Mammary epithelial cell (primary cell): ENCODE measurements at places on chromosomes 16 and 17. TPM values are rescaled to one million over a fixed set of nuclear protein-coding genes. Genes with fewer than 3 reads are reported as not detected.

CEP295NL gene
- 0.50 TPM for total RNA-seq

ITGAL gene
- total RNA-seq, result not detected

ARL5C gene
- not detected for total RNA-seq

SCNN1G gene
- 4.7 TPM for total RNA-seq

CRHR1 gene
- total RNA-seq, result not detected

TSPAN10 gene
- 1.8 and 2.0 TPM in 2 replicates for total RNA-seq

CHP2 gene
- not detected in 2 replicates for total RNA-seq

CAPNS2 gene
- total RNA-seq, result 1.1 and 1.8 TPM in 2 replicates

CCP110 gene
- total RNA-seq, result 13.2 and 17.2 TPM in 2 replicates

TADA2A gene
- 19.1 and 24.9 TPM in 2 replicates for total RNA-seq

EPX gene
- total RNA-seq, result not detected

KRT9 gene
- total RNA-seq, result 0.27 and 0.80 TPM in 2 replicates

LPCAT2 gene
- total RNA-seq, result 173 TPM

NPB gene
- total RNA-seq, result 0.37 TPM in 1 of 2 replicates, not detected in the other

ERN2 gene
- total RNA-seq, result not detected

DRC3 gene
- 0.11 and 0.85 TPM in 2 replicates for total RNA-seq

USP10 gene
- total RNA-seq, result 102 and 111 TPM in 2 replicates

KIF19 gene
- total RNA-seq, result not detected in 2 replicates

VTN gene
- total RNA-seq, result 0.19 TPM in 1 of 2 replicates, not detected in the other

CSH1 gene
- total RNA-seq, result not detected in 2 replicates

CDR2L gene
- 38.5 TPM for total RNA-seq

NTN1 gene
- 10.7 and 18.6 TPM in 2 replicates for total RNA-seq

TBC1D3B gene
- total RNA-seq, result 9.5 and 12.7 TPM in 2 replicates

DNAI2 gene
- not detected in 2 replicates for total RNA-seq

C17orf78 gene
- total RNA-seq, result not detected in 2 replicates

AIPL1 gene
- not detected in 2 replicates for total RNA-seq

AANAT gene
- not detected in 2 replicates for total RNA-seq

MYH8 gene
- total RNA-seq, result not detected in 2 replicates

VMO1 gene
- 0.17 TPM for total RNA-seq

TBC1D3C gene
- total RNA-seq, result not detected in 2 replicates

MT1F gene
- total RNA-seq, result 4.2 TPM

PIRT gene
- total RNA-seq, result not detected

CD300E gene
- total RNA-seq, result not detected

OR1A1 gene
- not detected in 2 replicates for total RNA-seq
